CD14-positive monocyte (primary cell): ENCODE measurements at places on chromosomes 7 and 10. TPM values are rescaled to one million over a fixed set of nuclear protein-coding genes. Genes with fewer than 3 reads are reported as not detected.
A peak's percentile ranks its signal among the peaks of the same experiment; 100 is the strongest.

HOGA1 gene
- polyA plus RNA-seq = not detected

OPN4 gene
- not detected in 2 replicates for polyA plus RNA-seq

SYT15 gene
- 0.23 TPM for polyA plus RNA-seq

PAX2 gene
- not detected in 2 replicates for polyA plus RNA-seq

HMX3 gene
- not detected for polyA plus RNA-seq

DNA sequence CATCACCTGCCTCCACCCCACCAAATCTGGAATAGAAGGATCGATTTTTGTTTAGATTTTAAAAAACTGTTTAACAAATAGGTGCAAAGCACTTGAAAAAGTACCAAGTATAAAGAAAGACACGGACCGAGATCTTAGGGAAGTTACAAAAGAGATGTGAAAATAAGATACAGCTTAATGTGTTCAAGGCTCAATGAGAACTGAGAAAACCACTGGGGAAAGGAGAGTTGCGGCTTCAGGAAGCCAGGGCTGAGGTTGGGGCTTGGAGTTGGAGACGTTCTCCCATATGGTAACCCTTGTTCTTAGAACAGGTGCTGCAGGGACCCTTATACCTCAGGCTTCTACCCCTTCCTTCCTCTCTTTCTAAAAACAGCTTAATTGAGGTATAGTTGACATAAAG is 140.2 kb downstream of the FANK1 start:
- peak; percentile 34 for DNase-seq
- H3K27ac ChIP-seq = no peak overlapping the region
- H3K4me3 ChIP-seq = no peak overlapping the region
- no peaks in the 10 kb centered on the region for H3K36me3 ChIP-seq

- H3K27ac ChIP-seq = no peak overlapping the region
- H3K4me3 ChIP-seq = no peak overlapping the region
- H3K27me3 ChIP-seq = no peaks in the 10 kb centered on the region
- no peaks in the 10 kb centered on the region for H3K36me3 ChIP-seq
- no peak for DNase-seq
Observed at GRCh38 chr10:72952642-72953158, 1.9 kb downstream of the PLA2G12B start.

- H3K36me3 ChIP-seq = no peaks in the 10 kb centered on the region
- no peak overlapping the region for H3K4me3 ChIP-seq
- DNase-seq = no peak
Observed at GRCh38 chr7:123863461-123863860, 18.5 kb downstream of the HYAL4 start.

GRCh38 chr10:73962386-73962785 is 35.5 kb upstream of the VCL start:
- H3K36me3 ChIP-seq = no peaks in the 10 kb centered on the region
- no peak overlapping the region for H3K27ac ChIP-seq
- peaks cover 38% of the 10 kb centered on the region for H3K4me1 ChIP-seq
- H3K4me3 ChIP-seq = no peak overlapping the region

DNA sequence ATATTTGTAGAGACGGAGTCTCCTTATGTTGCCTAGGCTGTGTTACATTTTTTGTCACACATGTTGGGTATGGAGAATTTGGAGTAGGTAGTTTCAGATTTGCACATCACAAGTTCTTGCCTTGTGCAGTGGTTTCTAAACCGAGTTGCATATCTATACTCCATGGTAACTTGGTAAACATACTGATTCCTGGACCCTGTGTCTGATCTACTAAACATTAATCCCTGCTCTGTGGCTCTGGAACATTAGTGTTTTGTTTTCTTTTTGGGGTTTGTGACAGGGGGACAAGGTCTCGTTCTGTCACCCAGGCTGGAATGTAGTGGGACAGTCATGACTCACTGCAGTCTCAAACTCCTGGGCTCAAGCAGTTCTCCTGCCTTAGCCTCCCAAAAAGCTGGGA is 24.7 kb downstream of the AUTS2 start:
- no peak overlapping the region for H3K4me3 ChIP-seq
- no peak for DNase-seq
- no peaks in the 10 kb centered on the region for H3K27me3 ChIP-seq
- H3K36me3 ChIP-seq = no peaks in the 10 kb centered on the region

DNA sequence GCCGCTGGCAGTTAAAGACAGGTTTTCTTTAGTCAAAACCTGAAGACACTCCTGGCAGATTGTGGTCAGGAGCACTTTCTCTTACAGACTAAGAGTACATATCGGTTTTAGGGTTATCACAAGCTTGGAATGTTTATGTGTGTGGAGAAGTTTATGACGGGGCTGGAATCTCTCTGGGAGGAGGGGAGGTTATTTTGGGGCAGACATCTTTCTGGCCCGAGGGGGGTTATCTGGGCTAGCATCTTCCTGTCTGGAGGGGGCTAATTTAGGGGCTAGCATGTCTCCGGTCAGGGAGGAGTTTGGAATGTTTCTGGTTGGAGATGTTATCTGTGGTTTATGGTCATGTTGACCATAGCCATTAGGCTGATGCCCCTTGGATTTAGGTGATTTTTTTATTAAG is 141.2 kb upstream of the KIF5B start:
- no peaks in the 10 kb centered on the region for H3K36me3 ChIP-seq
- H3K27me3 ChIP-seq = no peaks in the 10 kb centered on the region
- no peak for DNase-seq
- no peak overlapping the region for H3K27ac ChIP-seq
- no peak overlapping the region for H3K4me3 ChIP-seq

DNA sequence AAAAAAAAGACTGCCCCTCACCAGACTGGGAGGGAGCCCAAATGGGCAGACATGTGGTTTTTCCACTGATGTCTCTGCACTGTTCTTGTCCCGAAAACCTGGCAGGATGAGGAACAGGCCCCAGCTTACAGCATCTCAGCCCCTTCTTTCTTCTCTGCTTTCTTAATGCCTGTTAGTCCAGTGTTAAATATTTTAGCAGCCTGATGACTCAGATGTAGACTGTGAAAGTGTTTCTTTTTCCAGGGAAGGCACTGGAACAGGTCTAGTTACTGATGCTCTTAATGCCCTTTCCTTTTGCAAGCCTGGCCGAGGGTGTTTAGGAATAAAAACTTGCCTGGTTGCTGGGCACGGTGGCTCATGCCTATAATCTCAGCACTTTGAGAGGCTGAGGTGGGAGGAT is 107.7 kb downstream of the TACC2 start:
- no peaks in the 10 kb centered on the region for H3K27me3 ChIP-seq
- no peak overlapping the region for H3K27ac ChIP-seq
- no peaks in the 10 kb centered on the region for H3K36me3 ChIP-seq
- no peaks in the 10 kb centered on the region for H3K4me1 ChIP-seq
- no peak for DNase-seq
